Effector memory CD4-positive, alpha-beta T cell (primary cell): ENCODE measurements at places on chromosomes 4 and X.

DNA sequence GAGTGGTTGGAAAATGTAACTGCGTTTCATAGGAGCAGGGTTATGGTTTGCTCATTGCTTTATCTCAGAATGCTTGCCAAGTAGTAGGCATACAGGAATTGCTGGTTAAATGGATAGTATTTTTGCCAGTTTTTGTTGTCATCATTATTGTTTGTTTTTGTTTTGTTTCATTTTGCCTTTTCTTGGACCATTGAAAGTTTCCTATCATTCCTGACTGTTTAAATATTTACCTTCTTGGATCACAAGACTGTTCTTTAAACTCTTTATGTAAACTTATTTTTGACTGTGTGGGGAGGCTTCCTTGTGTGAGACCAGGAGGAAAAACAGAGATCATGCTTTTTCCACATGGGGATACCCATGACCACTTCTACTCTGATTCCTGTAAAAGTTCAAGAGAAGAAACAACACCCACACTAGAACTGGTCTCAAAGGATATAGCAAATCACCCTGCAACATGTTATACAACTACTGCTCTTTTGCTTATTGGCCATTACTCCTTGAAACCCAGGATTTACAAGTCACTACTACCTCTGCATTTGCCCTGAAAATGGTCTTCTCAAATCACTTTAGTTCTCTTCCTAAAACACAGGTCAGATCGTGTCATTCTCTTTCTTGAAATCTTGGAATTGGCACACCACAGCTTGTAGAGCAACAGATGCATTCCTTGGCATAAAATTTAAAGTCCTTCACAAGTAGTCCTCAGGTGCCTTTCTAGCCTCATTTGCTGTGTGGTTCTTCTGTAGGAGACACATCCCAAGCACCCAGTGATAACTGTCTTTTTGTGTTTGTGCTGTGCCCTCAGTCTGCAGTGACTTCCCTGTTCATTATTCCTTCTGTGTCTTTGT lies 51.3 kb downstream of the FNIP2 start:
- DNase-seq = no peak

DNA sequence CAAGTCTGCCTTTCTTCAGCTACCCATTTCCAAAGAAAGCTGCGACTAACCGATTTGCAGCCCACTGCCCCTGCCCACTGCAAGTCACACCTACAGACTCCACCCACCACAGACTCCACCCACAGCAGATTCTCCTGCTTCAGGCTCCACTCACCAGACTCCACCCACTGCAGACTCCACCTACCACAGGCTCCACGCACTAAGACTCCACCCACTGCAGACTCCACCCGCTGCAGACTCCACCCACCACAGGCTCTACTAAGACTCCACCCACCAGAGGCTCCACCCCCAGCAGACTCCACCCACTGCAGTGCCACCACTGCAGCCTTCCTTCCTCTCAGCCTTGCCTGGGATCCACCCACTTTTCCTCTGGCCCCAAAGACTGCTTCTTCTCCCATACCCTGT lies 41.3 kb downstream of the ABLIM2 start:
- DNase-seq = no peak

- no peak for DNase-seq
Observed at GRCh38 chrX:41236629-41237028, 97.3 kb upstream of the DDX3X start.

DNA sequence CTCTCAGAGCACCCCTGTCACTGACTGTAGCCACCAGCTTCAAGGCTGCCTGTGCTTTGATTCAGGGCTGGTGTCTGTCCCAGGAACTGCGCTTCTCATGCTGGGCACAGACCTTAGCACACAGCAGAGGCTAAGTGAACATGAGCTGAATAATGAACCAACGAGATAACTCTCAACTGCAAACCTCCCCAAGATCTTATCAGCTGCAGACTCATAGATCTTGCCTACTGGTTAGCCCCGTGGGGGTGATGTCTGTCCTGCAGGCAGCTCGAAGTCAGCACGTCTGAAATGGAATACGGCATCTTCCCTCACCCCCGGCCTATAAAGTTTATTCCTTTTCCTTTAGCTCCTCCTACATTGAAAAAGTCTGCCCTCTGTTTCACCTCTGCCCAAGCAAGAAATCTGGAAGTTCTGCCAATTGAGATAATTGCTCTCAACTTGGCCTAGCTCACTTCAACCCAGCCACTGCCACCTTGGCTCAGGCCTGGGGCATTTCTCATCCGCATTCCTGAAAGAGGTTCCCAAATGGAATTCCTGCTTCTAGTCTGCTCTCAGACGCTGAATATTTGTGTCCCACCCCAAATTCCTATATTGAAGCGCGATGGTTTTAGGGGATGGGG lies 73.7 kb downstream of the GATB start:
- no peak for DNase-seq

DNA sequence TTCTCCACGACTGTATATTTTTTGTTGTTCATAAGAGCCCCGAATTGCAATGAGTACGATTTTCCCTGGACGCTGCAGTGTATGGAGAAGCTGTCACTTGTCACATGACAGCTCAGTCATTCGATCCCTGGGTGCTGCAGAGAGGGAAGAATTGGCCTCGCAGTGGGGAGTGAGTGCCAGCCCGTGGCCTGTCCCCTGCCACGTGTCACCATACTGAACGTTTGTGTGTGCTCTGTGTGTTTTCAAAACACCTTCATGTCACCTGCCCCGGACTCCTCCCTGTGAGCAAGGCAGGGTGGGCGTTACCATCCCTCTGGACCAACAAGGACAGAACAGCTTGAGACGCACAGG lies 77.9 kb downstream of the TBL1X start:
- DNase-seq = no peak

- no peak for DNase-seq
Observed at GRCh38 chrX:39576041-39576872, 521.5 kb downstream of the BCOR start.

DNA sequence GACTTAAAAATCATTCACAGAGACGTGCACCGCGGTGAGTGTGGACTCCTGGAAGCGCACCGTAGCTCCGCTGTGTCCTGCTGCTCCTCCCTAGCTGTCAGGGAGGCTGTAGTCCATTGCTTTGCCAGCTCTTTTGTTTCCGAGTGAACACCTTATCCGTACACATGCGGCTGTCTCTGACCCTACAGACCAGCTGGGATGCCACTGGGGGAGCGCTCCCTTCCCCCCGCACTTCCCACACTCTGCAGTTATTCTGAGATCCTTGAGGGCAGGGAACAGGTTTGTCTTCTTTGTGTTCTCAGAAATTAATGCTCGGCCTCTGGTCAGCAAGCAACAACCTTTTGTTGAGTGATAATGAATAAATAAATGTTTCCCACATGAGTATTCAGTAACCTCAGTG lies 33.7 kb upstream of the MSANTD1 start:
- DNase-seq = no peak

GRCh38 chr4:11402192-11402591 lies 26.5 kb downstream of the HS3ST1 start:
- no peak for DNase-seq

DNA sequence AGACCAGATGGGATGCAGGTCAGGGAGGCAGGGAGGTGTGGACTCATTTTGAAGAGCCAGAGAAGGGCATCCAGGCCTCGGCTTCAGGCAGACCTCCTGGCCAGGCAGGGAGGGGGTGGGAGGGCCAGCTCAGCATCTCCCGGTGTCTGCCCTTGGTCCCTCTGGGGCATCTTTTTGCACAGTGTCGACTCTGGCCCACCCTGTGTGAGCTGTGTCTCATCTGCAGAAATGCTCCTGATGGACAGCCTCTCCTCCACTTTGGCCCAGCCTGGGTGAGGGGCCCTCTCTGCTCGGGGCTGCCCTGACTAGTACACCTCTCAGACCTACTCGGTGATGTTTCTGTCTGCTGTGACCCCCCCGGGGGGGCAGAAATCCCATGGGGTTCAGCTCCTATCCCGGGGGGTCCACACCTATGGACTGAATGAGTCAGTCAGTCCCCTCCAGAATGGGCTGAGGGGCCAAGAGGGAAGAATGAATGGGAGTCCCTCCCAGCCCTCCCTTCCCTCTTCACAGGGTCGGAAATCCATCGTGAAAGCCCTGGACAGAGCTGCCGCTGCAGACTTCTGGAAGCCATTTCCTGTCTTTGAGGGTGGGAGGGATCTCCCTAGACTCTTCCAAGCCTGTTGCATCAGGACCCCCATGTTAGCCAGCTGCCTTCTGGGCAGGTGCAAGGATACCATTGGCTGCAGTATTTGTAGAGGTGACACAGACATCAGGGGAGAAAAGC lies 196.7 kb upstream of the PSAPL1 start:
- no peak for DNase-seq

DNA sequence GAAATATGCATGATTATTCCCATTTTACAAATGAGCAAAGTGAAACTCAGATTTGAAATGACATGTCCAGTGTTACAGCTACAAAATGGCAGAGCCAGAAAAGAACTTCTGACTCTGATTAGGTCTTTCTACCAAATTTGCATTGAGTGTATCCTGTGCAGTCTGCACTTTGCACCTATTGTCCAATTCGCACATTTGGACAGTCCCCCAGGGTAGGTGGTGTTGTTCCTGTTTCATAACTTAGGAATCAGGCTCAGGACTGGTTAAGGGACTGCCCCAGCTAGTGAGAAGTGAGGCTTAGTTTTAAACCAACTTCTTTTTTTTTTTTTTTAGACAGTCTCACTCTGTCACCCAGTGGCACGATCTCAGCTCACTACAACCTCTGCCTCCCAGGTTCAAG lies 137.9 kb upstream of the NALF2 start:
- no peak for DNase-seq

DNA sequence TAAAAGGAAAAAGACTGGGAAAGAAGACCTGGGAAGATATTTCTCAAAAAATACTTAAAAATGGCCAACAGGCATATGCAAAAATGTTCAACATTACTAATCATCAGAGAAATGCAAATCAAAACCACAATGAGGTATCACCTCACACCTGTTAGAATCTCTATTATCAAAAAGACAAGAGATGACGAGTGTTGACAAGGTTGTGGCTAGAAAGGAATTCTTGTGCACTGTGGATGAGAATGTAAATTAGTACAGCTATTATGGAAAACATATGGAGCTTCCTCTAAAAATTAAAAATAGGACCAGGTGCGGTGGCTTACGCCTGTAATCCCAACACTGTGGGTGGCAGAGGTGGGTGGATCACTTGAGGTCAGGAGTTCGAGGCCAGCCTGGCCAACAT lies 50.0 kb downstream of the C4orf46 start:
- DNase-seq = no peak

DNA sequence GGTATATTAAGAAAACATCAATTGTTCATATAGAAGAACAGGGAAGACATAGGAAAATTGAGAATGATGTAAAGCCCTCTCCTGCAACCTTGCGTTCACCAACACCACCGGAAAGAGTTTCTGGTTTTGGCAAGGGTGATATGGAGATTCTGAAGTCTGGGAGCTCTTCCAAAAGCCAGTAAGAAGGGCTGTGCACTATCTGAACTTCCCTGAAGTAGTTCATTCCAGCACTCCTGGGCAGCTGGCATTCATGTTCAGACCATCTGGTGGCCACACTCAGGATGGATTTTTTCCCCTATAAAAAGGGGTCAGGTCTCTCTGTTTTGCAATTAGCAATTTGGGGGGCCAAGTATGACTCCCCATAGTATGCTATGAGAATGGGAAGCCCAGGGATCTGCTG lies 15.4 kb upstream of the TLR2 start:
- no peak for DNase-seq

GRCh38 chrX:118348186-118348810 lies 2.4 kb downstream of the WDR44 start:
- DNase-seq = no peak
